ENCODE measurements at places on chromosomes 2 and 18.

GRCh38 chr2:25912851-25913695 lies 34.8 kb upstream of the ASXL2 start:
- DNase-seq, result no peak

- no peak for DNase-seq
These were observed 492.1 kb upstream of the CNTNAP5 start for GRCh38 chr2:123532994-123533393.

GRCh38 chr2:212644195-212644837 lies 105.7 kb upstream of the ERBB4 start:
- DNase-seq, result no peak

- DNase-seq, result no peak
These were observed 177.1 kb upstream of the HAAO start for GRCh38 chr2:42969231-42970150.

DNA sequence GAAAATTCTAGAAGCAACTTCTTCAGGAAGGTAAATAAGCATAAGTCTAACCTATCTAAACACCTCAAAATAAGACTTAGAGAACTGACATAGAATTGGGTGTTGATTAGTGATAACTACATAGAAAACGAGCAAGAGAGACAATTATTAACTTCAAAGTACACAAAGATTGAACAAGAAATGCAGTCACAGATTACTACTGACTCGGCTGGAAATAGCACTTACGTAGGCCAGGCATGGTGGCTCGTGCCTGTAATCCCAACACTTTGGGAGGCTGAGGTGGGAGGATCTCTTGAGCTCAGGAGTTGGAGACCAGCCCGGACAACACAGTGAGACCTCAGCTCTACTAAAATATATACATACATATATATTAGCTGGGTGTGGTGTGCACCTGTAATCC lies 95.3 kb downstream of the NOL10 start:
- DNase-seq, result no peak

DNA sequence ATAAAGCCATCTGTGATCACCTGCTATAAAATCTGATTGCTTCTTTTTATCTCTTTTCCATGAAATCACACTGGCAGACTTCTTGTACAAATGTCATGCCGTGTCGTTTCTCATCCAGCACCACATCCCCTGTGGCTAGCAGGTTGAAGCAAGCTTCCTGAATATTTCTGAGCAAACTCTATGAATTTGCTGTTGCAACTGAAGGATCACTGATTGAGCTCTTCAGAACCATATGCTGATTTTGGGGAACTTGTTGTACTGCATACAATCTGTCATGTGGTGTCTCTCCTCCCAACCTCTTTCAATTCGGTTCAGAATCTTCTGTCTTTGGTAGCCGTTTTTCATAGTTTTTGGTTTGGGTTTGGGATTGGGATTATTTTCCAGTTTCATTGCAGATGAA lies 57.7 kb upstream of the RBMS1 start:
- DNase-seq, result no peak

GRCh38 chr2:223979730-223980396 lies 22.6 kb downstream of the MRPL44 start:
- no peak for DNase-seq

- DNase-seq, result no peak
These were observed 19.5 kb upstream of the HNRNPLL start for GRCh38 chr2:38622210-38622609.

DNA sequence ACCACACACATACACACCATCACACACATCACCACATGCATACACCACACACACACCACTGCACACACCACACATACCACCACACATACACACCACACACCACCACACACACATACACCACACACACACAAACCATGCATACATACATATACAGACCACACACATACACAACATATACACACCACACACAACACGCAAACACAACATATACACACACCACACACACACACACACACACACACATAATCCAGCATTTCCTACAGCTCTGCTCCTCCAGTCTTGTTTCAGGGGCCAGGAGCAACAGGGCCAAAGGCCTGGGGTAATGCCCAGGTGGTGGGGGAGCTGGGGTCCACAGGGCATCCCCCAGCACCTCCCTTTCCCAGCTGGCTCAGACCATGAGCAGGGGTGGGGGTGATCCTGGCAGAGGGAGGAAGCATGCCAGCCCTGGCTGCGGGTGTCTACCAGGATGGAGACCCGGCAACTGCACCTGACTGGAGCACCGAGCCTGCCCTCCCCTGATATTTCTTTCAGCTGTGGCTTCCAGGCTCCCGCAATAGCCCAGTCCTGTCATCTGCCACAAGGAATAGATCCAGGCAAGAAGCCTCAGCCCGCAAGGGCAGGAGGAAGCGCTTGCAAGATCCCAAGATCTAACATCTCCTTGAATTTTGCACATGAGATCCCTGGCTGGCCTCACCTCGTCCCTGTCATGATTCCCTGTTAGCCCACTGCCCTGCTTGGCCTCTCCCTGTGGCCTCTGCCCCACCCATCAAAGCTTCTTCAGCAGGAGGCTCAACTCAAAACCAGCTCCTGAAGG lies 196.9 kb downstream of the TNS1 start:
- no peak for DNase-seq

GRCh38 chr2:137117385-137117784 lies 352.0 kb downstream of the THSD7B start:
- no peak for DNase-seq

- no peak for DNase-seq
These were observed 47.4 kb upstream of the KIDINS220 start for GRCh38 chr2:8884812-8885211.

GRCh38 chr2:102839668-102840388 lies 78.0 kb downstream of the TMEM182 start:
- DNase-seq, result peak; percentile 4

- no peak for DNase-seq
These were observed 472.6 kb downstream of the DLGAP1 start for GRCh38 chr18:3982541-3982940.

DNA sequence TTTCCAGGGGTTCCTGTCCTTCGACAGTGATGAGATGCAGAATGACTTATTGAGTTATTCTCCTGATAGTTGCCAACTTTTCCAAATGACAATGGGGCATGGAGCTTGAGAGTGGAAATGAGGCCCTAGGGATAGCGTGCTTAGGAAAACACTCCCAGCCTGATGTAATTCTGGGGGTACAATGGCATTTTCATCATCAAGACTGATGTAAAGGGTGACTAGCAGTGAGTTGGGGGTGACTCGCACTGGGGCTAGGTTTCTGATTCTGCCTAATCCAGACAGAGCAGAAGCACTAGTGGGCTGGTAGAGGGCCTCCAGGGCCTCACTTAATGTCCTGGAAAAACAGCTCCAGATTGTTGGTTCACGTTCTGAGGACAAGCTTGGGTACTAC lies 34.0 kb upstream of the IL37 start:
- DNase-seq, result no peak

DNA sequence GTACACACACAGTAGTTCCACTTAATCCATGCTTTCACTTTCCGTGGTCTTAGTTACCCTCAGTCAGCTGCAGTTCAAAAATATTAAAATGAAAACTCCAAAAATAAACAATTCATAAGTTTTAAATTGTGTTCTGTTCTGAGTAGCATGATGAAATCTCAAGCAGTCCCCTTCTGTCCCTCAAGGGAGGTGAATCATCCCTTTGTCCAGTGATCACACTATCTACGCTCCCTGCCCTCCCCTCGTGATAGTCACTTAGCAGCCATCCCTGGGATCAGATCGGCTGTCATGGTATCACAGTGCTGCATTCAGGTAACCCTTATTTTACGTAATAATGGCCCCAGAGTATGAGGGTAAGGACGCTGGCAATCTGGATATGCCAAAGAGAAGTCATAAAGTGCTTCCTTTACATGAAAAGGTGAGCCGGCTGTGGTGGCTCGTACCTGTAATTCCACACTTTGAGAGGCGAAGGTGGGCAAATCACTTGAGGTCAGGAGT lies 5.8 kb upstream of the RTN4 start:
- DNase-seq, result no peak

DNA sequence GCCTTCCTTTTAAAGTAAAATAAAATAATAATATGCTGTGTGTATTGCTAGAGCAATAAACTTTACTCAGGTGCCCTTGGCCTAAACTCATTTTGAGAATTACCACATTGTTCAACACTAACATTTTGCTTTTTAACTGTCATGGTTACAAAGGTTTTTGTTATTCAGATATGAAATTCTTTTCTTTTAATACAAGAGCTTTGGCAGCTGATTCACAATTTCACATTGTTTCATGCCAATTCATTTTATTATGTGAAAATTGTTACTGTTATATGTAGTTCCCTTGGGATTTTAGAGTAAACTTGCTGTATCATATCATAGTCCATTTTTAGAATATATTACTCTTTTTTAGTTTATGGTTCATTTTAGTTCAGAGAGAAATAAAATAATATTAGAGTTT lies 65.8 kb upstream of the ZNF804A start:
- no peak for DNase-seq

GRCh38 chr2:221337957-221338685 lies 234.0 kb downstream of the EPHA4 start:
- no peak for DNase-seq

DNA sequence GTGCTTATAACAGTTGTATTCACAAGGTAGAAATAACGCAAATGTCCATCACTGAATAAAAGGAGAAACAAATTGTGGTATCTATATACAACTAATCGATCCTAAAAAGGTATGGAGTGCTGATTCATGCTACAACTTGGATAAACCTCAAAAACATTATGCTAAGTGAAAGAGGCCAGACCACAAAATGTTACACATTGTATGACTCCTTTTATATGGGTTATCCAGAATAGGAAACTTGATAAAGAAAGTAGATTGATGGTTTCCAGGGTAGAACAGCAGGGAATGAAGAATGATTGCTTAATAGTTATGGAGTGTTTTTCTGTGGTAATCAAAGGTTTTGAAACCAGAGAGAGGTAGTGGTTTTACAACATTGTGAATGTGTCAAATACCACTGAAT lies 432.2 kb upstream of the TRIB2 start:
- DNase-seq, result no peak

DNA sequence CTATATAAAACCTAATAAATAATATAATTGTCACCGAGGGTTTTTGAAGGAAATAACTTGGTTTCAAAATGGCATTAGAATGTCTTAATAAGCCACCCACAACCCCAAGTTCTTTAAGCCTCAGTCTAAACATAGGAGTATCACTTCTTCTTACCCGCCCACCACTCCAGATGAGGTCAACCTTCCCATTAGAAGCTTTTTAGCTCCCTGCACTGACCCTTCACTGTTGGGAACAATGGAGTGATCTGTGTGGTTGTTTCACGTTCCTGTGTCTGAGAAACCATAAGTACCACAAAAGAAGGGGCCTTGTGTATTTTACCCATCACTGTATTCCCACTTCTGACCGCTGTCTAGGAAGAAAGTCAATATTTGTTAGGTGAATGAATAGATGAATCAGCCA lies 326.3 kb upstream of the ZNF521 start:
- DNase-seq, result no peak

DNA sequence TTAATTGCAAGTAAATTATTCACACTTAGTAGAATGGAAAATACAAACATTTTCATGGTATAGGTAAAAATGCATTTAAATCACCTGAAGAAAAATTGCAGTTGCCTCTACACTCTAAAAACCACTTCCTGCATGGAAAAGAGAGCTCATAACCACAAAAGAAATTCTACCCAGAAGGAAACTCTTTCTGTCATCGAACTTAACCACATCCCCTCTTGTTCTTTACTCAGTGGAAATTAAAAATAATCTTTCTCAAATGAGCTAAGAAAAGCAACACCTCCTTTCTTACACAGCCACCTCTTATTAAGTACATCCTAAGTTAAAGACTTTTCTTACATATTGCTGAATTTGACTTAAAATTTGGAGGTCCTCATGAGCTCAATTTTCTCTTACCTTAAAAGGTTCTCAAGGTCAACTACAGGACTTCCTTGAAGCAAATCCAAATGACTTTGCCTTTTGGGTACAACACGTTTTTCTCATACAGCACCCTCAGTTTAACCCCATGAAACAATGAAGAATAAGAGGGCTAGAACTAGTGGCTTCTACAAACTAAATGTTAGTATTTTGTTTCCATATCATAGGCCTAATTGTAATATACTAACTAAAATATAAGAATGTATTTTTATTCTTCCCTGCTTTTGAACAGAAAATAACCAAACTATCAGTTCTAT lies 109.1 kb upstream of the CRIM1 start:
- DNase-seq, result no peak
